ENCODE measurements at places on chromosomes 7 and 10.

DNA sequence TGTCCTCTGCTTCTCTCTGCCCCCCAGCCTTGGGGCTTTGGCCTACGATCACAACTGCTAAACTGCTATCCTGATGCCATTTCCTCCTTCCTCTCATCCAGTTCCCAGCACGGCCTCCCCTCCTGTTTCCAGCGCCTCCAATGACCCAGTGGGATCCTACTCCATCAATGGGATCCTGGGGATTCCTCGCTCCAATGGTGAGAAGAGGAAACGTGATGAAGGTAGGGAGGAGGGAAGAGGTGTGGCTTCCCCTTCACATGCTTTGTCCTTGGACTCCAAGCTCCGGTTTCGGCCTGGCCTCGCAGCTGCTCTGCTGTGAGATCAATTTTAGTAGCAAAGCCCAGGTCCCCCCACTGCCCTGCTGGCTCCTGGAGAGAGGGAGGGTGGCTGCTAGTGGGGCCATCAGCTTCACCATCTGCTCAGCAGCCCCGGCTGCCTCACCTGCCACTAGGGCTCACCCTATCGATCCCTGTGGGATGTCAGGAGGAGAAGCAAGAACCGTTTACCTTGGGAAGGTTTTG lies 35.8 kb downstream of the PAX2 start:
- no peak for DNase-seq

GRCh38 chr7:115037128-115037802 lies 115.4 kb downstream of the MDFIC start:
- DNase-seq, result no peak

DNA sequence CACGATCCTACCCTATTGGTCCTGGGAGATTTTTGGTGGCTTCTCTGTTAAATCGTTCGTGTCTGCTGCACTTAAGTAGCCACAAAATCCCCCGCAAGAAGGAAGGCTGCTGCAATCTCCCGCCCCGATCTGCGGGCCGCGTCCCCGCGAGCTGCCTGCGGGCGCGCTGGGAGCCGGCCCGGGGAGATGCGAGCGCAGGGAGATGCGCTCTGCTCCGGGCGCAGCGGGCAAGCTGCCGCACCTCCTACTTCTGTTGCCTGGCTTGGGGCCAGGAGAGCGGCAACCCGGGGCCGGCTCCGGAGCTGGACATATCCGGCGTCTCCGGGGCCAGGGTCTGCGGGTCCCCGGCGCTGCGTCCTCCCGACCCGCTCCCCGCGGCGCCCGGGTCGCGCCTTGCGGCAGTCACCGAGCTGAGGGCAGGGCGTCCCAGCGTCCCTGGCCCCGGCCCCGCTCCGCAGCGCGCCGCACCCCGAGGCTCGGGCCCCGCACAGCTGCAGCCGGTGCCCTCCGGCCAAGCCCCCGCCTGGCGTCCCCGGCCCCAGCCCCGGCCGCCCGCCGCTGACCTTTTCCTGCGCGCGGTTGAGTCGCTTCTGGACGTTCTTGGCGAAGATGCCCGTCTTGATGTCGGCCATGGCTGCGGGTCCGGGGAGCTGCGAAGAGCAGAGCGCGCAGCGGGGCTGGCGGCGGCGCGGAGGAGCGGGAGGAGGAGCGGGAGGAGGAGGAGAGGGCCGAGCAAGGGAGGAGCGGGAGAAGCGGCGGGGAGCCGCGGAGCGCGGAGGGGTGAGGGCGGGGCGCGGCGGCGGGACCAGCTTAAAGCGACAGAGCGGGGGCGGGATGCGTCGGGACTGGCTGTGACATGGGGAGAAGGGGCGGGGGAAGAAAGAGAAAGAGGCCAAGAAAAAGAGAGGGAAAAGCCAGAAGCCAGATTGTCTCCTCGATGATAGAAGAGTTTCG lies at the start of gene AMPH:
AMPH (minus strand) TSS at position 654 of the 954 bp plus-strand sequence; CDS start at position 632, 22 bp downstream.
- peak; percentile 91 for DNase-seq

DNA sequence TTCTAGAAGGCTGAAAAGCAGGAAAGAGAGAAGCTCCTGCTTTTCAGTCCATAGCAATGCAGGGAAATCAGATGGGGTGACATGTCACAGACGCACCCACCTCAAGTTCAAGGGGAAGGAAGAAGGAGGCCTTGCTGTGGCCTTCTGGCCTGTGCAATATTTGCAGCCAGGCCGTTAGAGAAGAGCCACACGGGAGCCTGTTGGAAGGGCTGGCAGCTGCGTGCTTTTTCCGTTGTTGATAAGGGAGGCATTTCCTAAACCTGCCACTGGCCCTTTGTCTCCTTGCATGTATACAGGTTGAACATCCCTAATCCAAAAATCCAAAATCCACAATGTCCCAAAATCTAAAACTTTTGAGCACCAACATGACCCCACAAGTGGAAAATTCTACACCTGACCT lies 492.5 kb upstream of the ZMIZ1 start:
- no peak for DNase-seq

DNA sequence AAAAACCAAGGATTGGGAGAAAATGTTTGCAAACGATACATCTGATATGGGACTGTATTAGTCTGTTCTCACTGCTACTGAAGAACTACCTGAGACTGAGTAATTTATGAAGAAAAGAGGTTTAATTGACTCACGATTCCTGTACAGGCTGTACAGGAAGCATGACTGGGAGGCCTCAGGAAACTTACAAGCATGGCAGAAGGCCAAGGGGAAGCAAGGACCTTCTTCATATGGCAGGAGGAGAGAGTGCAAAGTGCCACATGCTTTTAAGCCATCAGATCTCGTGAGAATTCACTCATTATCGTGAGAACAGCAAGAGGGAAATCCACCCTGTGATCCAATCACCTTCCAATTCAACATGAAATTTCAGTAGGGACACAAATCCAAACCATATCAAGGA lies 11.0 kb downstream of the ZNF713 start:
- no peak for DNase-seq

DNA sequence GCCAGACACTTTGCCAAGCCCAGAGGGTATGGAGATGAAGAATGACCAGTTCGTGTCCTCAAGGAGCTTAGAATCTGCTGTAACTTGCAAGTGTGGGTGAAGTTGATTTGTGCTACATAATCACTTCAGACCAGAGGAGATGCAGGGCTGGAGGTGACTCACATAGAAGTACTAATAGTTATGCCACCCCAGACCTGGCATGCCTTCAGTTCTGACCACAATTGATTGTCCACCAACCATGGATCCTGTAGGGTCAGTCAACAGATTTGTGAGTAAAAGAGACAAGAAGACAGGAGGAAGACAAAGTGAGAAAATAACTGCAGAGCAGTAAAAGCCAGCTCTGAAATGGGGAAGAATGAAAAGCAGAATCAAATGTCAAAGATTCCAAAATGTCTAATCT lies 51.2 kb upstream of the BMPER start:
- no peak for DNase-seq

DNA sequence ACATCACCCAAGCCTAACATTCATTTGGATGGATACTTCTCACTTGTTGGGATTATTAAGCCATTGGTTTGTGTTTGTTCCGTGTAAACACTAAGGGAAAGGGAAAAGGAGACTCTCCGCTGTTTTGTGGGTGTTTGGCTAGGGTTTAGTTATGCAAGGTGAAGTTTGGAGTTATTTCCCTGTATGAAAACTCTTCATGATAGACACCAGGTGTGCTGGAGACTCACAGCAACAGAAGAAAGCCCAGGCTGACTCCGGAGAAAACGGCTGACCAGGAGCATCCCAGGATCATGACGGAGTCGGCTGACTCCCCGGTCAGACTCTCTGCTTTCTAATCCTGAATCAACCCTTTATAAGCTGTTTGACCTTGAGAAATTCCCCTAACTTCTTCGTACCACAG lies 94.1 kb upstream of the KLF6 start:
- DNase-seq, result no peak

DNA sequence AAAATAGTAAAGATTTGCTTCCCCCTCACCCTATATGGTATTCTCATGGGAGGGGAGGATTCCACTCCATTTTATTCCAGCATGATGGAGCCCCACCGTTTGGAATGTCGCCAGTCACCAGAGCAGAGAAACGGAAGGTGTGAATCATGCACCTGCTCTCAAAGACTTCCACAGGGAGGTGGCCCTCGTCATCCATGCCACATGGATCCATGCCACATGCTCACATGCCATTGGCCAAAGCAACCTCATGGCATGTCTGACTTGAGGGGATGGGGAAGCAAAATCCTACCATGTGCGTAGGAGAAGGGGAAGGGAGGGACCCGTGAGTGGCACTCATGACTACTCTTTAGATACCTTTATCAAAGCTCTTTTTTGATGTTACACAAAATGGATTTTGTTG lies 256.0 kb downstream of the SKAP2 start:
- DNase-seq, result no peak

- no peak for DNase-seq
Measured at GRCh38 chr10:88253622-88254021, 329.5 kb downstream of the RNLS start.

GRCh38 chr10:93272884-93273675 lies 199.4 kb downstream of the CYP26A1 start:
- no peak for DNase-seq

- DNase-seq, result no peak
Measured at GRCh38 chr10:112026438-112026837, 157.1 kb downstream of the GPAM start.

DNA sequence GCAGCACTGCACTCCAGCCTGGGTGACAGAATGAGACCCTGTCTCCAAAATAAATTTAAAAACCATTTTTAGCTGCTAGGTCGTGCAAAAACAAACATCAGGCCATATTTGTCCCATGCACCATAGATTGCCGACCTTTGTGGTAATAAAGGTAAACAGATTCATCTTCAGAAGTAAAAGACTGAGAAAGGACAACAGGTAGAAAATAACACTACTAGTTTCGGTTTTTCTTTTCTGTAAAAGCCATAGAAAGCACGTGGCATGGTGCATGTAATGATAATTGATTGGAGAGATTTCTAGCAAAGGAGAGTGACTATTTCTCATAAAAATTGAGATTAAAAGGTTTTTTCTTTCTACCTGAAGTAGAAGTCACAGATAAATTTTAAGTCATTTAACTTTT lies 93.9 kb downstream of the DNAH11 start:
- DNase-seq, result no peak

- peak; percentile 98 for DNase-seq
Measured at GRCh38 chr7:27165089-27165995, at the start of gene HOXA9. Gene HOXA9, minus strand, starts transcription at chr7:27165537. Its CDS starts 80 bp downstream, at chr7:27165457.

- DNase-seq, result no peak
Measured at GRCh38 chr10:127882391-127882790, 10.3 kb downstream of the CLRN3 start.

- DNase-seq, result no peak
Measured at GRCh38 chr10:107028236-107028635, 136.3 kb downstream of the SORCS1 start.

DNA sequence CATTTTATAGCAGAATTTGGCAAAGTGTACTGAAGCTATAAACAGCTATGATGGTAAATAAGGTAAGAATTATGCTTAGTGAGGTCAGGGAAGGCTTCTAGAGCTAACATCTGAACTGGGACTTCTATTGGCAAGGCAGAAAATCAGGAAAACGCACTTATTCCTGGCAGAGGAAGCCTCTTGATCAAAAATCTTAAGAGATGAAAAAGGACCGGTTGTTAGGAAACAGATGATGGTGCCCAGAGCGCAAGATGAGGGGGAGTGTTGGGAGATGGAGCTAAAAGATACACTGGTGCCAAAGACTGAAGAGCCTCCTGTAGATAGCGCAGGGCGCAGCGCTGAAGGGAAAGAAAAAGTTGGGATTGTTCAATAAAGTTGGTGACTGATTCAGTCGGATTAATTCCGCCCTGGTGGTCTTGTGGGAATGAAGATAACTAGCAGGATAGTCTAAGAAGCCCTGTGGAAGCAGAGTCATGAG lies 550 bp upstream of the CALU start:
- no peak for DNase-seq

DNA sequence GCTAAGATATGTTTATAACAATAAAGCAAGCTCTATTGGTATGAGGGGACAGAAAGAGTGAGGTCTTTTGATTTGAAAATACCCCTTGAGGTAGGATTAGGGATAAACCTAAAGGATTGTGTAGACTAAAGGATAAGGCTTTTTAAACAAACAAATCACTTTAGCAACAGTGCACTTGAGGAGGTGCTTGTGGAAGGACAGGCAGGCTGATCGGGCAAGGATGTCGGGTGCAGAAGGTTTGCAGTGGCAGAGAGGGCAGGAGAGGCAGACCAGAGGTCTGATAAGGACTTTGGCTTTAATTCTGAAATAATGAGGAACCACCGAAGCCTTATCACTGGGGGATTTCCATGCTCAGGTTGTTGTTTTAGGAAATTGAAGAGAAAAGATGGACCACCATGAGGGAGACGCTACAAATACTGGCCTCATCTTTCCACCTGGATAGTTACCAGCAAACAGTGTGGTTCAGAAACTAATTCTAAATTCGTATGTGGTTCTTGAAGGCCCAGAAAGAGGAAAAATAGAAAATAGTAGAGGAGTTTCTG lies 119.5 kb upstream of the KLF6 start:
- no peak for DNase-seq

DNA sequence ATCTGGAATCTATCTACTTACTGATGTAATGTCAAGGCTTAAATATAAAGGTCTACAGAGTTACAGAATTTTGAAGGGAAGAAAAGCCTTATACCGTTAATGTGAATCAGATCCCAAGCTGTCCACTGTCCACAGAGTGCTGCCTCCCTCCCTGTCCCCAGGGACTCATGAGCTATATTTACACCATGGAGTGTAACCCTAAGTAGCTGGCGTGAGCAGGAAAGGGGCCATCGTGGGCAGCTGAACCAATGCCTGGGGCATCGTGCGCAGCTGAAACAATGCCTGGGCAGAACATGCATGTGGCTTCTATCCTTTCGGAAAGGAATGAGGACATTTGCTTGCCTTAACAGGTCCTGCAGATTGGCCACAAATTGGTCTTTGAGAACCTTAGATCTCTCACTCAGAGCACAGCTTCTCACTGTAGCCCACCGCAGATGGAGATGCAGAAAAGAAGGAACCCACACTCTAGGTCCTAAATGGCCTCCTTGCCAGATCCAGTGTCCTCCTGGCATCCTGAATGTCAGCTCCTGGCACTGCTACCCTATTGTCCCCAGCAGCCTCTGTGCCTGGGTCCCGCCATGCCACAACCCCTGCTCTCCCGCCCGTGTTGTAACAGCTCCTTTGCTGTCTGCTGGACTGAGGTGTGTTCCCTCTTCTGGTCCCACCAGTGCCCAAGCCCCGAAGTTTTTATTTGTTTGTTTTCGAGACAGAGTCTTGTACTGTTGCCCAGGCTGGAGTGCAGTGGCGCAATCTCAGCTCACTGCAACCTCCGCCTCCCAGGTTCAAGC lies 30.3 kb downstream of the CCDC3 start:
- no peak for DNase-seq

DNA sequence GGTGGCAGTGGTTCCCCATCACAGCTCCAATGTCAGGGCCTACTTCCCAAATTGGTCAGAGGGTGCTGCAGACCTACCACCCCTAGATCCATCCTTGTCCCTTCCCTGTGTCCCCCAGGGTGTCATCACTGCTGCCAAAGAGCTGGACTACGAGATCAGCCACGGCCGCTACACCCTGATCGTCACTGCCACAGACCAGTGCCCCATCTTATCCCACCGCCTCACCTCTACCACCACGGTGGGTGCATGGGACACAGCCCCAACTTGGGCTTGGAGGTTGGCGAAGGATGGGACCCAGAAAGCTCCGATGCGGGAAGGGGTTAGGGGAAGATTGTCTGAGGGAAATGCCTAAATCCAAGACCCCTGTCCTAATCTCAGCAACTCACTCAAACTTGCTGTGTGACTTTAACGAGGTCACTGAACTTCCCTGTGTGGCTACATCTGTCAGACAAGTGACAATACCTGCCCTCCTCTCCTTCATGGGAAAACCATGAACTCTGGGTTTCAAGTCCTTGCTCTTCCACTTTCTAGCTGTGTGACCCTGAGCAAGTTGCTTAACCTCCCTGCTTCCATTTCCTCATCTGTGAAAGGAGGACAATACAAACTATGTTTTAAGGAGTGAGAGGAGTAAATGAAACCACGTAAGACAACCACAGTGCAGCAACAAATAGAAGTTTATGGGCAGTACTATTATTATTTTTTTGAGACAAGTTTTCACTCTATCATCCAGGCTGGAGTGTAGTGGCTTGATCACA lies 4.9 kb upstream of the VSIR start:
- no peak for DNase-seq
